SW480 (cell line): ENCODE measurements at places on chromosomes 4 and X.

DNA sequence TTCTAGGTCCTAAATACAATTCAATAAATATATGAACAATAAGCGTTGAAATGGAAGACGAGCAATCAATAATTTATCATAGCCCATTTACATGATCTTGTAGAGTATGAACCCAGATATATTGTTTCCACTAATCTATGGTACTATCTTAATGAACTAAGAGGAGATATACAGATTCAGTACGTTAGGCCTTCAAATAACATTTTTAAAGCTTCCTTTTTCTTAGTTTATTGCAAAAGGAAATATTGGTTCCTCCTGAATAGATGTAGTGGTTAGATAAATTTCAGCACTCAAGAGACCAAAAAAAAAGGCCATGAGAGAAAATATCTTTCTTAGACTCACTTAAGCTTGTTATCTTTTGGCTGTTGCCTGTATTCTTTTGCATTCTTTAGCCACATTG lies 147.5 kb upstream of the PITX2 start:
- DNase-seq, result no peak

GRCh38 chr4:106494066-106494465 lies 125.5 kb upstream of the GIMD1 start:
- DNase-seq, result no peak

- DNase-seq, result no peak
These were observed 178.8 kb downstream of the DCLK2 start for GRCh38 chr4:150256841-150257730.

GRCh38 chr4:110633358-110634341 lies 10.8 kb upstream of the PITX2 start:
- DNase-seq, result no peak
